ENCODE measurements at places on chromosomes 1 and 21. TPM values are rescaled to one million over a fixed set of nuclear protein-coding genes. Genes with fewer than 3 reads are reported as not detected.

Gene UBE2Q1
- 87.4 TPM for total RNA-seq

Gene CFH
- total RNA-seq = not detected

Gene OR2T11
- total RNA-seq = not detected

Gene PIK3R3
- 1.1 TPM for total RNA-seq

Gene RGS18
- total RNA-seq = not detected

Gene CFHR1
- total RNA-seq = not detected

- DNase-seq = no peak
- no peak overlapping the region for H3K4me3 ChIP-seq
- no peaks in the 10 kb centered on the region for H3K27me3 ChIP-seq
- no peaks in the 10 kb centered on the region for H3K36me3 ChIP-seq
These were observed 134.7 kb downstream of the NR5A2 start for GRCh38 chr1:200162258-200162657.

- H3K4me3 ChIP-seq = no peak overlapping the region
- H3K36me3 ChIP-seq = no peaks in the 10 kb centered on the region
- no peak for DNase-seq
- peaks cover 7% of the 10 kb centered on the region for H3K27me3 ChIP-seq
- H3K27ac ChIP-seq = no peak overlapping the region
- H3K4me1 ChIP-seq = peaks cover 7% of the 10 kb centered on the region
These were observed 39.6 kb downstream of the PAX7 start for GRCh38 chr1:18670121-18670867.

DNA sequence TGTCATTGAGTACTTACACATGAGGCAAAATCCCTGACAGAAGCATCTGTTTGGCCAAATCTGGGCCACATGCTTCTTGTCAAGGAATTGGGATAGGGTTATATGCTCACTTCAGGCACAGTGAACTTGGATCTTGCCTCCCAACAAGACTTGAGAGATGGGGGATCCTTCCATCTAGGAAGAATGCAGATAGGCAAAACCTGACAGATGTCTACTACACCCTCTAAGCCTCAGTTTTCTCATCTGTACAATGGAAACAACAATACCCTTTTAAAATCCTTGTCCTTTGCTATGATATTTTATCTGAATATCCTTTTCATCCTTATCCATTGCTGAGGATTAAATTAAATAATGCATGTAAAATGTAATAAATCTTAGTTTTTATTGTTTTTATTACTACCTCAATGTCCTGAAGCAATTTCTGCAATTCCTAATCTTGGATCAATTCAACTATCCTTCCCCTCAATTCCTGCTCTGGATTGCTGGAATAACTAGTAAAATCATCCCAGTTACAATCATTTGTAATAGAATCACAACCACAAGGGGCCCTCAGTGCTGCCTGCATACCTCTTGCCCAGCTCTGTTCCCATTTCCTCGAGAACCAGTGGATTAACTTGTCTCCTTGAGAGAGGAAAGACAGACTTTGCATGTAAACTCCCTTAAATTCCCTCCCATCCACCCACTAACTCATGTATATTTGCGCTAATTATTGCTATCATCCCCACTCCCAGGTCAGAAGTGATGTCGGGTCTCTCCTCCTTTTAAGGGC lies 8.1 kb upstream of the XPR1 start:
- H3K27ac ChIP-seq = no peak overlapping the region
- H3K4me3 ChIP-seq = no peak overlapping the region
- H3K4me1 ChIP-seq = no peaks in the 10 kb centered on the region
- DNase-seq = no peak
- H3K27me3 ChIP-seq = peaks cover 4% of the 10 kb centered on the region

DNA sequence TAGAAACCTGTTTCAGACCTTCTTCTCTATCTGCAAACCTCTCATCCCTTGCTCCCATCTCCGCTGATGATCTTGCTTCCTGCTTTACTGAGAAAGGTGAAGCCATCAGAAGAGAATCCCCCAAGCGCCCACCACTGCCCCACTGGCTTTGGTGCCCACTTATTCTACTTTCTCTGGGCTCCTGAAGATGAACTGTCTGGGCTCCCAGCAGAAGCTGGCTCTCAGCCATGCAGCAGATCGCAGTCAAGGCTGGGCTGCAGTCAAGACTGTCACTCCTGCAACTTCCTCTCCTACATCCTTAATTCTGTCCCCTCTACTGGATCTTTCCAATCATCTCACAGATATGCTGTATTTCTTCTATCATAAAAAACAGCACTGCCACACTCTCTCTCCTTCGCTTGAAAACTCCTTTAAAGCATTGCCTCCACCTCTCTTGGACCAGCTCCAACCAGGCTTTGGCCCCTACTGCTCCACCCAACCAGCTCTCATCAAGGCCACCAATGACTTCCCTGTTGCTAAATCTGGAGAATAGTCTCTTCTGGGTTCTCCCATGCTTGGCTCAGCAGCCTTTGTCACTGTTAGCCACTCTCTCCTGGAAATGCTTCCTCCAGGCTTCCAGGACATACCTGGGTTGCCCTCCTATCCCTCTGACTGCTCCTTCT lies 25.8 kb downstream of the TRIM62 start:
- H3K27ac ChIP-seq = no peak overlapping the region
- H3K27me3 ChIP-seq = no peaks in the 10 kb centered on the region
- H3K36me3 ChIP-seq = no peaks in the 10 kb centered on the region

- no peak for DNase-seq
- peaks cover 3% of the 10 kb centered on the region for H3K4me1 ChIP-seq
- H3K27ac ChIP-seq = no peak overlapping the region
- no peak overlapping the region for H3K4me3 ChIP-seq
These were observed 9.5 kb downstream of the CD5L start for GRCh38 chr1:157831968-157832626.

GRCh38 chr21:42384989-42385388 lies 10.9 kb downstream of the TMPRSS3 start:
- no peaks in the 10 kb centered on the region for H3K27me3 ChIP-seq
- DNase-seq = no peak
- H3K27ac ChIP-seq = peak overlapping the region; percentile 64
- peaks cover 88% of the 10 kb centered on the region for H3K36me3 ChIP-seq
- H3K4me3 ChIP-seq = no peak overlapping the region
- H3K4me1 ChIP-seq = peaks cover 37% of the 10 kb centered on the region

DNA sequence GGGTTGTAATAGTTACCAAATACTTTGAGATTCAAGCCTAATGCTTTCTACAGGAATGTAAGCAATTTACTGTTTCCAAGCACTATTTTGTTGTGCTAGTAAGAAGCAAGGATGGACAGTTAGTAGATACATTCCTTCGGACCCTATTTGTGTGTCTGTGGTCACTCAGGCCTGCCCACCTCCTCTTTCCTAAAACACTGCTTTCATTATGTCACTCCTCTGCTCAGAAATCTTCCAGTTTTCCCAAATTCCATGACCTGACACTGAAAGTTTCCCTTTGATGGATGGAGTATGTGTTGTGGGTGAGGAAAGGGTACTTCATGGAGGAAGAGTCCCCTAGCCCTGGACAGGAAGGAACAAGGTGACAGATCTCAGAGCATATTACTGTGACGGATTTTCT lies 141.1 kb downstream of the DISP1 start:
- H3K4me3 ChIP-seq = no peak overlapping the region
- peaks cover 2% of the 10 kb centered on the region for H3K4me1 ChIP-seq
- no peak overlapping the region for H3K27ac ChIP-seq
- H3K27me3 ChIP-seq = no peaks in the 10 kb centered on the region
- peaks cover 8% of the 10 kb centered on the region for H3K36me3 ChIP-seq
- DNase-seq = no peak

DNA sequence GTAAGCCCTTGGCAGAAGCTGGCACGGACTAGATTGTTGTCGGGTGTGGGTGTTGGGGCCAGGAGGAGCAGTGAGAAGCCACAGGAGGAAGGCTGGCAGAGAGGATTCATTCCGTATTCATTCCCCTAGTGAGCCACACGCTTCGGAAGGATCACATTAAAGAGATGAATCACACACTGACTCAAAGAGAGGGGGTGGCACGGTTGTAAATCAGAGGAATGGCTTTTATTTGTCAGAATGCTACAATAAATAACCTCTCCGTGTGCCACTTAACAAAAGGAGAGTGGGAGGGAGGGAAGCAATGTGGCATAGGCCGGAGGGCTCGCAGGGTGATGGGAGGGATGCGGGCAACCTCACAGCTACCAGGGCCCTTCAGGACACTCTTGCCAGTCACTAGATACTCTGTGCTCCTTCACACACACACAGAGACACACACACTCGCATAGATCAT lies 135.5 kb downstream of the HIVEP3 start:
- peaks cover 11% of the 10 kb centered on the region for H3K36me3 ChIP-seq
- peaks cover 27% of the 10 kb centered on the region for H3K4me1 ChIP-seq
- H3K4me3 ChIP-seq = peak overlapping the region; percentile 6
- H3K27ac ChIP-seq = peak overlapping the region; percentile 55
- peak; percentile 36 for DNase-seq
- no peaks in the 10 kb centered on the region for H3K27me3 ChIP-seq

DNA sequence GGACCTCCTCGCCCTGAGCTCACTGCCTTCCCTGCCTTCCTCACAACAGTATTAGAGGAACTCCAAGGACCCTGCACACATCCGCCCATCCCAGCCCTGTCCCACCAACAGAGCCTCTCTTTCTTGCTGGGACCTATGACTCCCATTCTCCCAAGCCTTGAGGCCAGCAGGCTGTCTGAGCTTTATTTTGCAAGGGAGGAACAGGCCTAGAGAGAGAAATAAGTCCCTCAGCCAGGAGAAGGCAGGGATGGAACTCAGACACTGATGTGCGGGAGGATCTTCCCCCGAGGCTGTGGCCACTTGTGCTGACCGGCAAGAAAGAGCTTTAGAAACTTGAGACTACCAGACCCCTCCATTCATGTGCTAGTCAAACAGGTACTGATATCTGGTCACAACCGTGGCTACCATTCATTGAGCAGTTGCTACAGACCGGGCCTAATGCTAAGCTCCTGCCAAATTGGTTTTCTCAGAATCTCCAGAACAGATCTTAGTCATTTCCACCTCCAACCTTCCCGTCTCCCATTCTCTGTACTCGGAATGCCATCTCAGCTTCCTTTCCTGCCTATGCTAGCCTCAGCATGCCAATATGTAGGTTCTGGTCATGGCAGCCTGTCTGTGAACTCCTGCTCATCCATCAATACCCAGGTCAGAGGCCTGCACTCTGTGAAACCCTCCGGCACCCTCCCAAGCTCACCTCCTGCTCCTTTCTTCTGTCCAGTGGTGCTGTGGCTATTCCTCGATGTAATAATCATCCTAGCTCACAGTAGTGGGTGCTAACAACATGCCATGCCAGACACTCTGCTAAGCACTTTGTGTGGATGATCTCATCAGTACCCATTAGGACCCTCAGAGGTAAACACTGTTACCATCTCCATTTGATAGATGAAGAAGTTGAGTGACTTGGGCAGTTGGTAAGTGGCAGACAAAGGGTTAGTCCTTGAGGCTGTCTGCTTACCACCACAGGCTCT lies 3.8 kb downstream of the TMEM54 start:
- no peaks in the 10 kb centered on the region for H3K36me3 ChIP-seq
- DNase-seq = no peak
- H3K4me1 ChIP-seq = peaks cover 5% of the 10 kb centered on the region
- H3K27ac ChIP-seq = no peak overlapping the region

DNA sequence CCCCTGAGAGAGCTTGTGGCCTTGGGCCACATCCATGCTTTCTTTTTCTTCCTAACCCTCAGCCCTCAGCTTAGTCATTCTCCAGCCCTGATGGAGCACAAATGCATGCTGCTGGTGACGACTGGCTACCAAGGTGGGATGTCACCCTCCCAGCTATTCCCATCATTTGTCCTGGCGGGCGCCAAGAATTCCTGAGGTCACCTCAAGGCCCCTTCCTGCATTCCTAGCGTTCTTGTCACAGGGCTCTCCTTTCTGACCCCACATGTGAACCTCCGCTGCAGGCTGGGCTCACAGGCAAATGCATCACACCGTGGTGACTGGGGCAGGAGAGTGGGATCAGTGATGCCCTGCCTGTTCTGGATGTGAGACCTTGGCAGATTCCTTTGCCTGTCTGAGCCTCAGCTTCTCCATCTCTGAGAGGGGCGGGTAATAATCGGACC lies 53.4 kb upstream of the IFFO2 start:
- H3K27ac ChIP-seq = peak overlapping the region; percentile 10
- H3K27me3 ChIP-seq = peaks cover 5% of the 10 kb centered on the region
- no peak for DNase-seq
- peaks cover 28% of the 10 kb centered on the region for H3K4me1 ChIP-seq

DNA sequence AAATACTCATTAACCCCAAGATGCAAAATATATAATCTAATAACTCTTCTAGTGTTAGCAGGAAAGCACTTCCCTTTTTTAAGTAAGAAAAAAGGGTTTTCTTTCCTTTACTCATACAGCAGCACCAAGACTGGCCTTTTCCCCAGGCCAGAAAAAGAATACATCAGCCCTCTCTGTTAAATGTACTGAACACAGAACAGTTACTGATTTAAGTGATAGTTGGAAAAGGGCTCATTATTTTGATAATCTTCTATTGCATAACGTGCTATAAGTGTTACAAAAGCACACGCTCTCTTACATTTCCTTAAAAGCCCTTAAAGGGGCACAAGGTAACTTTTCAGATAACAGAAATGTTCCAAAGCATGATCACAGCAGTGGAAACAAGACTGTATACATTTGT lies 142.9 kb downstream of the TIAM1 start:
- no peak overlapping the region for H3K27ac ChIP-seq
- no peak for DNase-seq
- H3K4me1 ChIP-seq = peaks cover 24% of the 10 kb centered on the region
- no peaks in the 10 kb centered on the region for H3K27me3 ChIP-seq
- H3K4me3 ChIP-seq = no peak overlapping the region

DNA sequence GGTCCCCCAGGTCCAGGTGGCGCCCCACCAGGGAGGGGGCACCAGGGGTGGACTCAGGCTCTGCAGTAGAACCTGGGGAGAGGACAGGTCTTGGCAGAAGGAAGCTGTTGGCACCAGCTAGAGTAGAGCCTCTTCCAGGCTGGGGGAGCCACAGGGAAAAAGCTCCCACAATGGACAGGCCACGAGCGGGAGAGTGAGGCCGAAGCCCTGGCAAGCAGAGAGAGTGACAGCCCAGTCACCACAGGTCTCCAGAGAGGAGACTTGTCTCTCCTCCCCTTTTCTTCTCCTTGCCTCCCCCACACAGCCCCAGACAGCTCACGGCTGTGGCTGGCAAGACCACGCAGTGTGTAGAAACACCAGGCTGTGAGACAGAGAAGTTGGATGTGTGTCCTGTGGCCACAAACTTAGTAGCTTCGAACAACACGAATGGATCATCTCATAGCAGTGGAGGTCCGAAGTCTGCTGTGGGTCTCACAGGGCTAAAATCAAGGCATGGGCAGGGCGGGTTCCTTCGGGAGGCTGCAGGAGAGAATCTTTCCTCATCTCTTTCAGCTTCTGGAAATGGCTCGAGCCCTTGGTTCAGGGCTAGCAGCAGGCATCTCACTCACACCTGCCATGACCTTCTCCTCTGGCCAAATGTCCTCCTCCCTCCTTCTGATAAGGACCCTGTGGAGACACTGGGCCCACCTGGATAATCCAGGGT lies 3.3 kb downstream of the KRTAP12-4 start:
- DNase-seq = no peak
- peaks cover 15% of the 10 kb centered on the region for H3K36me3 ChIP-seq
- no peaks in the 10 kb centered on the region for H3K27me3 ChIP-seq
- H3K27ac ChIP-seq = no peak overlapping the region
- H3K4me1 ChIP-seq = peaks cover 18% of the 10 kb centered on the region

Measured in activated naive CD8-positive, alpha-beta T cell treated with anti-CD3 and anti-CD28 coated beads for 36 hours (primary cell).